ENCODE measurements at places on chromosomes 3 and 15.

DNA sequence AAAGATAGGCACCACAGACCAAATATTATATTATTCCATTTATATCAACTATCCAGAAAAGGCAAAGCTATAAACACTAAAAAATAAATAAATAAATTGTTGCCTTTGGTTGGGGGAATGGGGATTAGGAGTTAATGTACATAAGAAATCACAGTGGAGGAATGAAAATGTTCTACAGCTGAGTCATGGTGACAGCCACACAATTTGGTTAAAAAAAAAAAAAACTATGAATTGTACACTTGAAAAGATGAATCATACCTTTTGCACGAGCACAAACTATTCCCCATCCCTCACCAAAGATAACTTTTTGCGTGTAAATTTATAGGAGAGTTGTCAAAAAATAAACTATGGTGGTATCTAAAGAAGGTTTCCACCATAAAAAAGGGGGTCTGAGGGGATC is 103.2 kb downstream of the TBC1D5 start:
- peak; percentile 66 for DNase-seq

DNA sequence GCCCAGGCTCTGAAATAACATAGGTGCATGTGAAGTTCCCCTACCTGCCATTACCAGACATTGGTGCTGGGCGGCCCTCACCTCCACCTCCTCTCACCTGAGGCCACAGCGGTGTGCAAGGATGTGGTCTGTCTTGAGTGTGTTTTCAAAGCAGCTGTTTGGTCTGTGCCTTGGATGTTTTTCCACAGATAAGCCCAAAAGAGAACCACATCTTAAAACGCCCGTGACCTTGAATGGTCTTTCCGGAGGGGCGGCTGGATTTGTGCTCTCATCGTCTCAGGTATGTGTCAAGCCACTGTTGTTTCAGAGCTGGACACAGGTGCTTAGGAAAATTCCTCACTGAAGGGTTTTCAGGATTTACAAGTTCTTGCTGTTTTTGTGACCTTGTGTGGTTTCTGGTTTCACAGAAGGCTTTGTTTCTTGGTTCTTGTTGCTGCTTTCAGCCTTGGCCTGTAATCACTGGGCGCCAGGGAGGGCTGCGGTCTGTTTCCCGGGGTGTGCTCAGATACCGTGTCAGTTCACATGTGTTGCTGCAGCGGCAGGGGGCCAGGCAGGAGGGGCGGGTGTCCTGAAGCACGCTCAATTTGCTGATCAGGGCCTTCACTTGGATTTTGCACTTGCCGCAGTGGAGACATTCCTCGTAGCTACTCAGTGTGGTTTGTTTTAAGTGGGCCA is 128.4 kb downstream of the IGF1R start:
- DNase-seq = no peak

DNA sequence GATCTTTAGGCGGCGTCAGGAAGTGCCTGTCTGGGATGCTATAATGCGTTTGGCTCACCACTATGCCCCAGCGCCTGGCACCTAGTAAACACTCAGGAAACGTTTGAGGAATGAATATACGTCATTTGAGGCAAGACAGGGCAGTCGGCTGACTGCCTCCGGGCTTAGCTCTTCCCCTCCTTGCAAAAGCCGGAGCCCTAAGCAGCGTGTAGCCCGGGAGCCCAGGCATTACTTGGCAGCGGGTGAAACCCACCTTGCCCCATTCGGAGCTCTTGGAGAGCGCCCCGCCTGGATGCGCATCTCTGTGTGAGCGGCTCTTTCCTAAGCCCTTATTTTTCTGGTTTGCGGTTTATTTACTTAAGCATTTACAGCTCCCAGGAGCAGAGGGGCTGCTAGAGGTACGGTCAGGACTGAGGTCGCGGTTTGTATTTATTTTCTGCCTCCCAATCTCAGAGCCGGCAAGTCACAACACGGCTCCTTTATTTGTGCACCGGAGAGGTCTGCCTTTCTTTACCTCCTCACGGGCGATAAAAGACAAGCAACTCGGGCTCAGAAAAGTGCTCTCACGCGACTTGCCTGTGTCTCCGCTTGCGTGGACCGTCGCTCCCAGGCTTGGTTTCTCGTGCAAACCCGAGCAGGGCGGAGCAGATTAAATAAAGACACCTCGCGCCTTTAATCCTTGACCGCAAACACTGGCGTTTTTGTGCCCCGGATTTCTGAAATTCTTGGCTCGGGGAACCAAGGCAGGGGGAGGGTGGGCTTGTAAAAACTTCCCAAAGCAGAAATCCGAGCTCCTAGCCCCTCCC is 737 bp upstream of the ITPR1 start:
- peak; percentile 70 for DNase-seq

GRCh38 chr15:35667908-35668307 is 121.9 kb upstream of the DPH6 start:
- DNase-seq = no peak

GRCh38 chr3:193665370-193665989 is 72.5 kb downstream of the OPA1 start:
- DNase-seq = peak; percentile 65

DNA sequence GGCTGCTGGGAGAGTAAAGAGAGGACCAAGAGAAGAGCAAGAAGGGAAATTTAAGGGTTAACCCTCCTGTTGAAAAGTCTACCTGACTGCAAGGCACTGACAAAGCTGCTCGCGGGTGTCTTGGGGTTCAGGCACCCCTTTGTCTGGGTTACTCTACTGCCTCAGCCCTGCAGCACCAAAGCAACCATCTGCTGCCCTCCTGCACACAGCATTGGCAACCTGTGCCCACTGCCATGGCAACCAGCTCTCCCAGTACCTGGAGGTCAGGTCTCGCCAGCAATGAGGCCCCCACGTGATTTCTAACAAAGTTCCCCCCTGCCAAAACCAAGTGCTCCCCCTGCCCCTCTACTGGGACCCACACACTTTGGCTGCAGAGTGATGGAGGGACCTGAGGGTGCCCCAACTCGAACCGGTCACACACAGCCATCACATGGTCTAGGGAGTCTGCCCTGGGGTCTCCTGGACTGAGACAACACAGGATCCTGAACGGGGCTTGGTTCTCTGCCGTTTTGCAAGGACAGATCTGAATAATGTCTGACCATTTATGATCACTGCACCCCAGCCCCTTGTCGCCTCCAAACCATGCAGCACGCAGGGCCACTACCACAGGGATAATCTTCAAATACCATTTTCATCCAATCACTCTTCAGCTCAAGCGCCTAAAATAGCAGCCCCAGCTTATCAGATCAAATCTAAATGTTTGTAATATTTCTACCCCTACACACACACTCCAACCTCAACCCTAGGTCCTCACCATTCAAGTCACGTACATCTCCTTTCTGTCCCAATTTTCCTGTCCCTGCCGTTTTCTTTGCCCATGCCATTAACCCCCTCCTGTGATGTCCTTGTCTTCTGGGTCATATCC is 50.7 kb downstream of the ADCY5 start:
- DNase-seq = no peak

DNA sequence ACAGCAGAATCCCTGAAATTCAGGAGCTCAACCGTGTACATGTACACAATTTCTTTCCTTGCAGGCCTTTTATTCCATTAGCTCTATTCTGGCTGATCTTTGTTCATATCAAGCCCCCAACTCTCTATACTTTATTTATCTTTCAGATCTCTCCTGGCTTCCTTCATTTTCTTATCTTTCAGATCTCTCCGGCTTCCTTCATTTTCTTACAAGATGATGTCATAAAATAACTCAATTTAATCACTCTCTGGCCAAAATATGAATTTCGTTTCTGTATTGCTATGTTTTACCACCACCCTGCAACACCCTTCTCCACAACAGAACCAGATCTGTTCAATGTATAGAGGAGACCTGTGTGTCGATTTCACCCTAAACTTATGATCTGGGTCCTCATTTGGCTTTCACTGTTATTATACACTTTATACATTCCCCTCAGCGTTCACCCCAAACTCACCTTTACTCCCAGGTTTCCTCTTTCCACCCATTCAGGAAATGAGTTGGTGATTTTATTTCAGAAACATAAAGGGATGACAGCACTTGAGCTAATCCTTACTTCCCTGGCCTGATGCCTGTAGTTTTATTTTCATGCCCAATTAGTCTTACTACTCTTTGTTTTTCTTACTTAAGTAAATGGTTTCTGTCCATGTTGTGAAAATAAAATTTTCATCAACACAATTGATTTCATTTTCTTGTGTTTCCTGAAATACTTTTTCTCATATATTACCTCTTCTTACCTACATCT is 195.5 kb downstream of the BCHE start:
- DNase-seq = peak; percentile 30

- no peak for DNase-seq
These were observed 603.9 kb upstream of the KCNMB2 start for GRCh38 chr3:177932346-177932745.

- no peak for DNase-seq
These were observed 45.1 kb downstream of the MFSD1 start for GRCh38 chr3:158846803-158847451.

GRCh38 chr3:16978234-16978920 is 93.6 kb downstream of the PLCL2 start:
- no peak for DNase-seq

DNA sequence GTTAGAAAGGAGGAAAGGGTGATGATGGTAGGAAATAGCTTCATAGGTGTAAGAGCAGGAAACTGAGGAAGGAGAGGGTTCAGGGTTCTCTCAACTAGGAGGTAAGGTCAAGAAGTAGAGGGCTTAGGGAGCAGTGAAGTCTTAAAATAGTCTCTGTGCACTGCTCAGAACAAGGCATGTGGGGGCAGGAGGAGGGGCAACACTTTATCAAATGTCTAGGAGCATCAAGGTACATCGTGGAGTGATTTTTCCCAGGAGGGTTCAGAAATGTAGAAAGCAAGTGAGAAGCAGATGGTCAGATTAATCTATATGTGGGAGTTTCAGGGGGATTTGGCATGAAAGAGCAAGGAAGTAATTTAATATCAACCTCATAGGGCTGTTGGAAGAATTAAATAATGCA is 58.8 kb downstream of the TNIK start:
- no peak for DNase-seq

DNA sequence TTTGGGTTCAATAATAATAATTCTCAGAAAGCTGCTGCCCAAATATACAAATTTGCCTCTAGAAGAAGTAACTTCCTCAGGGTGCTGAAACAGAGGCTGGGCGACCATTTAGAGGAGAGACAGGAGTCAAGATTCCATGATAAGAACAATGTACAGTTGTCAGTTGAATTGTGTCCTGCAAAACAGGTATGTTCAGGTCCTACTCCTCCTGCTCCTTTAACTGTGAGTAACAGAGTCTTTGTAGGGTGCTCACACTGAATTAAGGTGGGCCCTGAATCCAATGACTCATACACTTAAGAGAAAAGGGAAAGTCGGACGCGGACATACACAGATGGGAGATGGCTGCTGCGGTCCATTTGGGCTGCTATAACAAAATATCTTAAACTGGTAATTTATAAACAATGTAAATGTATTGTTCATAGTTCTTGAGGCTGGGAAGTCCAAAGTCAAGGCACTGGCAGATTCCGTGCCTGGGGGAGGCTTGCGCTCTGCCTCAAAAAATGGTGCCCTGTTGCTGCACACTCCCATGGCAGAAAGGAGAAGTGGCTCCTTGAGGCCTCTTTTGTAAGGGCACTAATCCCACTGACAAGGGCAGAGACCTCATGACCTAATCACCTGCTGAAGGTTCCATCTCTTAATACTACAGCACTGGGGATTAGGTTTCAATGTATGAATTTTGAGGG is 55.1 kb downstream of the MB21D2 start:
- no peak for DNase-seq

DNA sequence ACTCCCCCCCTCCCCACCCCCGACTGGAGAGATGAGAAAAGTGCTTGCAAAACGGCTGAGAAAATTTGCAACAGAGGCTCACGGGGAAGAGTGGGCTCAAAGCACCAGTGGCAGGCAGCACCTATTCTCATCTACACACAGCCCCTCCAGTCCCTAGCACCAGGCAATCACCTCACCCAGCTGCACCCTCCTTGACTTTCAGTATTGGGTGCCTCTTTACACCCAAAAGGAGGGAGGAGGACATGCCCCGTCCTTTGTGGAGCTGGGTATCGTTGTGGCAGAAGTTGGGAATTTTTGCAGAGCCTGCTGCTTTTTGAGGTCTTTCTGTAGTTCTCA is 182.8 kb upstream of the TOPAZ1 start:
- DNase-seq = no peak

- DNase-seq = no peak
These were observed 47.5 kb downstream of the PRTG start for GRCh38 chr15:55695432-55695831.

- DNase-seq = no peak
These were observed 15.3 kb downstream of the PYDC2 start for GRCh38 chr3:191476066-191476772.

GRCh38 chr3:81886081-81886480 is 124.6 kb upstream of the GBE1 start:
- no peak for DNase-seq
